ENCODE measurements at places on chromosomes 1 and 21.

DNA sequence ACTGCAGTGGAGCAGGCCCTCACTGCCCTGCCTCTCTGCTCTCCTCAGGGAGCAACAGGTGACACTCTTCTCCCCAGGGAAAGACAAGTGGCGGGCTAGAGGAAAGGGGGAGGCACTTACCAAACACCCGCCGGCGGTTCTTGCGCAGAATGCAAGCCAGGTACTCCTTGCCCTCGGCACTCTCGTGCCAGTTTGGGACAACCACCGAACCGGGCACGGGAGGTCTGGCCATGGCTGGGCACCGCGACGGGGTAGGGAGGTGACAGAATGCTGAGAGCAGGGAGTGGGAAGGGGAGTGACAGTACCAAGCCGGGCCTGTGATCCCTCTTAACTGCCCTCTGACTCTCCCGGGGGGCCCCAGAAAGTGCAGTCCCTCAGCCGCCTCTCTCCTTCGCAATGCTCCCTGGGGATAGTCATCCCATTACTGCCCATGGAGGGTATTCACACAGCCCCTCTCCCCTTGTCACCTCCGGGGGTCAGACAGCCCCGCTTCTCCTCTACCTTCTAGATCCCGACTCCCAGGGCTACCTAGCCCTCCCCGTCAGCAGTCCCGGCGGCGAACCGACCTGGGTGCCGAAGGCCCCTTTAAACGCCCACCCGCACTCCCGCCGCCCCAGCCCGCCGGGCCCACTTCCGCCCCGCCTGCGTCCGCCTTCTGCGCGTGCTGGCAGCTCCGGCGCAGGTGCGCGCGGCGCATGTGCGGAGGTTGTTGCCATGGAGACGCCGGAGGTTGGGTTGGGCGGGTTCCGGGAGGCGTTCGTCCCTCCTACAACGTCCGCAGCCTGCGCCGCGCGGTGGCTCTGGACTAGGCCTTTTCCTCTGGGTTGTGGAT, at the start of gene CPLANE2:
Gene CPLANE2 (minus strand): TSS at position 673 of the 832 bp plus-strand sequence. CDS start 441 bp downstream, at position 232.
- peak; percentile 93 for DNase-seq

DNA sequence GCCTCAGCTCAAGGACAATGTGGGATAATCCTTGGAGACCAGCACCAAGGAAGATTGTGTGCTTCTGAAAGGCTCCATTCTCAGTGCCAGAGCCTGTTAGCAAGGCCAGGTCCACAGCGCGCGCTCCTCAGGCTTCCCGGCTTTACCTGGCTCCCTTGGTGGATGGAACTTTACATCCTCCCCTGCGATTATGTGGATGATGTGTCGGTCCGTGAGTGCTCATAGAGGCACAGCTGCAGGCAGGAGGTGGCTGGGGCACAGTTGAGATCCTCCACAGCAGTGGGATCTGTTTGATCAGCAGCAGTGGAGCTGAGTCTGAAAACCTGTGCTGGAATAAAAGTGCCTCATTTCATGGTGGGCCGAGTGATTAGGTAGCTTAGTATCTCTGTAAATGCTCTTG, 62.7 kb downstream of the PRDM2 start:
- DNase-seq = no peak

GRCh38 chr1:82177192-82177591, 376.5 kb downstream of the ADGRL2 start:
- DNase-seq = no peak

DNA sequence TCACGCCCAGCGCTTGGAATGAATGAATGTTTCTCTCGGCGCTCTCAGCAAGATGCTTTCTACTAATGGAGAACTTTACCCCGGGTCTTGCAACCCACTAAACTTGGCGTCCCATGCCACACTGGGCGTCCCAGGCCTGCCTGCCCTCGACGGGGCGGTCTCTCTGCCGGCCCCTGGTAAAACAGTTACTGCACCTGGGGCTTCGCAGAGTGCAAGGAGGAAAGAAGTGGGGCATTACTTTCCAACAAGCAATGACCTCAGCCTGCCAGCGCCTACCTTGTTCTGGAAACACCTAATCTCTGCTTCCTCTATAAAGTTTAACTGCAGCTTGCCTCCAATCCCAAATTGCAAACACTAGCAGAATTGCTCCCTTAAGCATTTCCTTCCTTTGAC, 27.8 kb upstream of the NFIA start:
- DNase-seq = no peak

DNA sequence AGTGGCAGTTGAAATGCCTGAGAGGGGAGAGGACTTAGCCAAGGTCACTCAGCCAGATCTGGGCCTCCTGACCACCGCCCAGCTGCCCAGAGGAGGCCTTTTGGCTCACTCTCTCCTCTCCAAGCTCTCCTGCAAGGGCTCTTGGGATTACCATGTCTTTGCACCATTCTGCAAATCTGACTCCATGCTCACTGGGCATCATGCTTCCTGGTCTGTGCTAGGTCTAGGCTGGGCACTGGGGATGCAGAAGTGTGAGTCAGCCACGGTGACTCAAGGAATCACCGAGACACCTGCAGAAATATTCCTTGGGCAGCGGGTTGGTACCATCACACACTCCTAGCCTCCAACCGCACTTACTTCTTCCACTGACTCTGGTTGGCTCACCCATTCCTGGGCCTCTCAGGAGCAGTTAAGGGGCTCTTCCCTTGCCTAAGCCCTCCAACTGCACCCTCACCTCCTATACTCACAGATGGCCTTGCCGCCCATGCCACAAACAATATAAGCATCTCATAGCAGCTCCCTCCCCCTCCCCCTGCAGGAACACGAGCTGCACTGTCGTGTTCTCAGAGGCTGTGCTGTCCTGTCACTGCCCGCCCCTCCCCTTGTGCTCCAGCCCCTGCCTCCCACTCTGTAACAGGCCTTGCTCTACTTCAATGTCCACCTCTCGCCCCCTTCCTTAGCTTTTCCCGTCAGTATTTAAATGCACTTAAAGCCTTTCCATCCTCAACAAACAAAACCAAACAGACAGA, 34.8 kb downstream of the CDCP2 start:
- DNase-seq = no peak

- DNase-seq = no peak
Observed at GRCh38 chr1:207186503-207186902, 82.5 kb downstream of the C4BPA start.

GRCh38 chr1:41051022-41051421, 29.5 kb upstream of the SLFNL1 start:
- DNase-seq = no peak

DNA sequence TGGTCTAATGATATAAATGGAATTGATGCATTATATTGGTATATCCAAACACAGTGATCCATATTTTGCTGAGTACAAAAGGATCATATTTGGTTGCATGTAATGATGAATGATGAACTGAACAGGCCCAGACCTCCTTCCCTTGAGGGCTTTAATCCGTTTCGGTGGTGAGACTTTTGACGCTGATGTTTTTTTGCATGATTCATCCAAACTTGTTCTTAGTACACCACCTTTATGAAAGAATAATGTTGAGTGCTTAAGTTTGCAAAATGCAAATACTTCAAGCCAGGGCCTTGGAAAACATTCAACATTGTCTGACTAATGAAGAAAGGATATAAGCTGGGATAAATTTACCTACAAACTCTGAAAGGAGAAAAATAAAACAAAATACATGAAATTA, 19.2 kb downstream of the HOOK1 start:
- DNase-seq = no peak

GRCh38 chr1:48026275-48026674, 29.1 kb upstream of the TRABD2B start:
- DNase-seq = no peak

GRCh38 chr1:45411510-45411899, 71.3 kb upstream of the MUTYH start:
- no peak for DNase-seq

- DNase-seq = no peak
Observed at GRCh38 chr1:18407166-18408045, 73.3 kb upstream of the KLHDC7A start.

DNA sequence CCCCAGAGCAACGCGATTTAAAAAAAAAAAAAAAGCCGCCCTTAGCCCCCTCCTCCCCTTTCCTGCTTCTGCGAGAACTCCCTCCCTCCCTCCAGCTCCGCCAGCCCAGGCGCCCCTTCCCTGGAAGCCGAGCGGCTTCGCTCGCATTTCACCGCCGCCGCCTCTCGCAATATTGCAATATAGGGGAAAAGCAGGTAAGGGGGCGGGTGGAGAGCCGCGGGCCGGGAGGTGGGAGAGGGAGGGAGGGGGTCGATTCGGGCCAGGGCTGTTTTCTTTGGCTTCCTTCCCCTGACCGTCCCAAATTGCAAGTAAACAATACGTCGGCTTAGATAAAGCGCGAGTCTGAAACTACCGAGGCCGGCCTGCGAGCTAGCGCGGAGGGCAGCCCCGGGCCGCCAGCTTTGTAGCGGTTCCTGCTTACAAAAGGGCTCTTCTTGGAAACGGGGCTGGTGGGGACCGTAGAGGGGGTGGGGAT, 408 bp downstream of the LMO4 start:
- DNase-seq = no peak

GRCh38 chr1:67740543-67740942, 55.5 kb downstream of the GADD45A start:
- no peak for DNase-seq

- DNase-seq = no peak
Observed at GRCh38 chr1:113292603-113293255, 97.6 kb upstream of the MAGI3 start.

DNA sequence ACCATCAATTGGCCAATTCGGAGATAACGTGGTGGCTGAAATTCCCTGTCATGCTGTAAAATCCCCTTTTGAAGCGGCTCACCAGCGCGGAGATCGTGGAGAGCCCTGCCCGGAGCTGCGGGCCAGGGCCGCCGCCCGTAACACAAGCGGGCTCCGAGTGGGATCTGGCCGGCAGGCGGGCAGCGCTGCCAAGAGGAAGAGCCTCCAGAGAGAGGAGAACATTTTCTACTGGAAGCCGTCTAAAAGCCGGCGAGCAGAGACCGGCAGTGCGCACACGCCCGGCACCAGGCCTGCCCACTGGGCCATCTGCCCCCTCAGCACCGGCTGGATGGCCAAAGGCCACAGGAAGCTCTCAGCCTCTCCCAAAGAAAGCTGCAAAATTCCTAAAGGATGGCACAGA, 15.5 kb downstream of the SSBP3 start:
- DNase-seq = no peak

- no peak for DNase-seq
Observed at GRCh38 chr21:21373969-21374368, 375.8 kb downstream of the NCAM2 start.

DNA sequence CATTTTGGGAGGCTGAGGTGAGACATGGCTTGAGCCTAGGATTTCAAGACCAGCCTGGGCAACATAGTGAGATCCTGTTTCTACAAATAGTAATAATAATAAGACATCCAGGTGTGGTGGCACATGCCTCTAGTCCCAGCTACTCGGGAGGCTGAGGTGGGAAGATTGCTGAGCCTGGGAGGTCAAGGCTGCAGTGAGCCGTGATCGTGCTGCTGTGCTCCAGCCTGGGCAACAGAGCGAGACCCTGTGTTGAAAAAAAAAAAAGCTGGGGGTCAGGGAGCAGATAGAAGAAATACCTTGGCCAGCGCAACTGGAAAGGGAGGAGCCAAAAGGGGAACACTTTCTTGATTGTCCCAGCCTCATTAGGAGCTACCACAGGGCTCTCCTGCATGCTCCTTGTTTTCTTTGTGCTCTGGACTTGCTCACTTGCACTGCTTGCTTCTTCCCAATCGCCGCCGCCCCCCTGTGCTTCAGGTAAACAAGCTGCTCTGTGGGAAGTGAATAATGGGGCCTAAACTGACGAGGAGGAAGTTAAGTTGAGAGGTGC, 31.1 kb downstream of the PBX1 start:
- DNase-seq = no peak

GRCh38 chr1:15444468-15445389, 6.5 kb downstream of the CTRC start:
- DNase-seq = no peak

DNA sequence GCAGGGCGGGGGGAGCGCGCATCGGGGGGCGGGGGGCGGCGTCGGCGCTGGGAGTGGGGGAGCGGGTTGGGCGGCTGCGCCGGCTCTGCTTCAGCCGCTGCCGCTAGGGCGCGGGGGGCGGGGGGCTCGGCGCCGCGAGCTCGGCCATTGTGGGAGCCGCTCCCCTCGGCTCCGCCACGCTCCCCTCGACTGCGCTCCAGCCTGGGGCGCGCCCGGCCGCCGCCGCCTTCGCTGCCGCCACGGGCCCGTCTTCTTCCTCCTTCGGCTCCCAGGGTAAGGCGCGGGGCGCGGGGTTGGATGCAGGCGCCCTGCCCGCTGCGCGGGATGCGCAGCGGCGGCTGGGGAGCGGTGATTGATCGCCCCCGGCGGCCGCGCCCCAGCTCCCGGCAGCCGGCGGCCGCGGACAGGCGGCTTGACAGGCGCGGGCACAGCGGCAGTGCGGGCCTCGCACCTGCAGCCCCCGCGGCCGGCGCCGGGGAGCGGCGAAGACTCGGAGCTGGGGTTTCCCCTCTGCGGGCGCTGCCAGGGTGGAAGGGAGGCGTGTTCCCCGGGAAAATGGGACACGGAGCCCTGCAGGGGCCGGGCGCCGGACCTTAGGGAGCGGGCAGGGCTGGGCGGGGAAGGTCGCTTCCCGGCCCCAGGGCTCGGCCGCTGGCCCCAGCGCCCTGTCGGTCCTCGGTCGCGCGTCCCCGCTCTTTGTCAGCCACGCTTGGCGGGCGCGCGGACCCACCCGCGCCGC, 55.3 kb downstream of the NDUFS5 start:
- DNase-seq = no peak

DNA sequence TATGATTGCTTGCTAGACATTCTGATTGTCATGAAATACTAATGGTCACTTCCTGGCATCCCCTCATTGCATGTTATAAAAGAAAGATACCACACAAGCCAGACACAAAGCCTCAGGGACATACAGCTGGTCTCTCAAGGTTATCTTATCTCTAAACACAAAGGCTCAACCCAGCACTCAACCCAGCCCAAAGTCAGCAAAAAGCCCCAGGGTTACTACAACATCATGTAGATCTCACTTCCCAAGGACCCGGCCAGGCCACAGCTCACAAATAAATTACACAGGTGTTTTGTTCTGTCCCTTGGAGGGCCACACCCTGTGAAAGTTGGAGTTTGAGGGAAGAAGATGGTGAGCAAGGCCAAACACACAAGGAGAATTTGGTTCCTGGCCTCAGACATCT, 109.7 kb upstream of the BARHL2 start:
- no peak for DNase-seq

DNA sequence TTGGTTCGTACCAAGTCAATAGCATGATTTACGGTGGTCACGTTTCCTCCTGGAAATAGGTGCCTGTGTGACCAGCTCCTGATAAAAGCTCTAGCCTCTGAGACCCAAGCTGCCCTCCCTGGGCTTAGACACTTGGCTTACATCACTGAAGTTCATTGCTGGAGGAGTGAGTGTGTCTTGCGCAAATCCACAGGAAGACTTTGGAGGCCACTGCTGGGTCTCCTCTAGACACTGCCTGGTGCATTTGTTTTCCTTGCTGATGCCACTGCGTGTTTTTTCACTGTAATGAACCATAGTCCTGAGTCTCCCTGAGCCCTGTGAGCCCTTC, 230.6 kb downstream of the DSCAM start:
- DNase-seq = no peak

- DNase-seq = no peak
Observed at GRCh38 chr21:39531064-39531463, 79.3 kb downstream of the SH3BGR start.

GRCh38 chr1:155932081-155932480, 2.1 kb downstream of the KHDC4 start:
- DNase-seq = no peak

GRCh38 chr1:32538887-32539583, at the start of gene ZBTB8A:
TSS of gene ZBTB8A (plus strand) at chr1:32539427. CDS start at chr1:32592932, 53,505 bp downstream.
- no peak for DNase-seq

All from stimulated activated CD8-positive, alpha-beta memory T cell treated with anti-CD3 and anti-CD28 coated beads, Interleukin-7, amount 100 ng/mL, for 1 hour (primary cell).